IPS DF 6.9 (cell line): ENCODE measurements at places on chromosomes 4 and X.

DNA sequence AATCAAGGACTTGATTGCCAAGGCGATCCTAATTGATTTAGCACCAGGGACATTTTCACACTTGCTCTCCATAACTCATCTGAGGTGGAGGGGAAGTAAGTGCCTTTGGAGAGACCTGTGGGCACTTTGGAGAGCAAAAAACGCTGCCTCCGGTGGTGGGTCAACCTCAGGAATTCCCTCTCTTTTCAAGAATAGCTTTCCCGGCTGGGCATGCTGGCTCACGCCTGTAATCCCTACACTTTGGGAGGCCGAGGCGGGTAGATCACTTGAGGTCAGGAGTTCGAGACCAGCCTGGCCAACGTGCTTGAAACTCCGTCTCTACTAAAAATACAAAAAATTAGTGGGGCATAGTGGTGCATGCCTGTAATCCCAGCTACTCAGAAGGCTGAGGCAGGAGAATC lies 49.2 kb downstream of the PRPS1 start:
- no peaks in the 10 kb centered on the region for H3K36me3 ChIP-seq
- DNase-seq = no peak
- no peaks in the 10 kb centered on the region for H3K27me3 ChIP-seq
- H3K4me1 ChIP-seq = no peaks in the 10 kb centered on the region
- H3K27ac ChIP-seq = no peak overlapping the region

GRCh38 chrX:641671-642435 lies 11.3 kb downstream of the SHOX start:
- no peak overlapping the region for H3K4me3 ChIP-seq
- no peaks in the 10 kb centered on the region; the same call in 1 of the 2 replicates for H3K36me3 ChIP-seq
- no peak for DNase-seq
- peaks cover 78% of the 10 kb centered on the region for H3K27me3 ChIP-seq

DNA sequence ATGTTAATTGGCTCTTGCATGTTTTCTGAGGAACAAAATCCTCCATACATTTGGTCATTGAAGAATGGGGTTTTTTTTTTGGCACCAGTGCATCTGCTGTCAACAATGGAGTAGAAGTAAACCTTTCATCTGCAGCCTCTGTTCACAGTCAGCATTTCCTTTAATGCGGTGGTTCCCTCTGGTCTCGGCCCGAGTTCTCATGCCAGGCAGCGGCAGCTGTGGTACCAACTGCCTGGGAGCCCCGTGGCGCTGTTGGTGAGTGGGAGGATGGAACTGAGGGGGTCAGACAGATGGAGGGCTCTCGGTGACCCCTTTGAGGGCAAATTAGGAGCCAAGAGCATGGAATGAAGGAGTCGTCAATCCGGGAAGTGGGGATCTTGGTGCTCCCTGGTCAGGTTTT lies 114.7 kb downstream of the AFF1 start:
- no peak for DNase-seq
- peaks cover 2% of the 10 kb centered on the region; the same call in 1 of the 2 replicates for H3K4me1 ChIP-seq
- H3K27ac ChIP-seq = no peak overlapping the region

GRCh38 chr4:74202062-74202586 lies 44.2 kb downstream of the MTHFD2L start:
- H3K4me3 ChIP-seq = no peak overlapping the region
- DNase-seq = no peak
- H3K27ac ChIP-seq = no peak overlapping the region
- H3K27me3 ChIP-seq = no peaks in the 10 kb centered on the region

DNA sequence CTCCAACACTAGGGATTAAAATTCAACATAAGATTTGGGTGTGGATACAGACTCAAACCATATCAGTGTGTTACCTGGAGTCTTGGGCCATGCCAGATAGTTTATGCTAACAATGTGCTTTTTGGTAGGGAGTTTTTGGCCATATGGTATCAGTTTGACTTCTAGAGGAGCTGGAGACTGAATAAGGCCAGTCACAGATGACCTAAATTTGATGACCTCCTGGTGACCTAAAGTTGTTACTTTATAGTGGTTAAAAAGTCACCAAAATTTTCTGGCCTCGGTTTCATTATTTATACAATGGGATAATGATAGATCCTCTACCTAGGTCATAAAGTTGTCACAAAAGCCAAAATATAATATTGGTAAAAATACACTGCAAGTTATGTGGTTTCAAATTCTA lies 877.1 kb downstream of the RAPGEF2 start:
- no peak overlapping the region for H3K4me3 ChIP-seq
- no peaks in the 10 kb centered on the region for H3K27me3 ChIP-seq
- H3K36me3 ChIP-seq = no peaks in the 10 kb centered on the region
- no peak overlapping the region for H3K27ac ChIP-seq

- no peaks in the 10 kb centered on the region for H3K36me3 ChIP-seq
- no peaks in the 10 kb centered on the region for H3K27me3 ChIP-seq
- DNase-seq = no peak
Observed at GRCh38 chr4:150402871-150403272, 179.1 kb upstream of the MAB21L2 start.

DNA sequence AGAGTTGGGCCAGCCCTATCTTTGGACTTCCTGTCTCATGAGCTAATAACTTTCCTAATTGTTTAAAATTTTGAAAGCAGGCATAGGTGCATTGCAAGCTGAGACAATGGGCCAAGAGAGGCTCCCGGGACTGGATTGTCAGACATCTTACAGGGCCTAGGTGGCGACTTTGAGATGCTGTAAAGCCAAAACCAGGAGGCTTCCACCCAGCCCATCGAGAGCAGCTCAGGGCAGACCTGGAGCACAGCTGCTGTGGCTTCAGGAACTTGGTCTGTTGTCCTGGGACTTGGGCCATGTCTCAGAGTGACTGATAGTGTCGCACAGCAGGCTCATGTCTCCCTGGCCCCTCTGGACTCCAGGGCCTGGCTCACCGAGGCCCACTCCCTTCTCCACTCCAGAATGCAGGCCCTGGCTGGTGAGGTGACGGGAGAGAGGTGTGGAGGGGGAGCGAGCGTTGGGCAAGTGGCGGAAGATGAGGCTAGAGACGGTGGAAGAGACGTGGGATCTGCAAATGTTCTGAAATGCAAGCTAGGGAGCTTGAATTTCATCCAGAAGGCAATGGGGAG lies 24.1 kb upstream of the MTM1 start:
- H3K4me1 ChIP-seq = no peaks in the 10 kb centered on the region
- no peak for DNase-seq
- H3K27me3 ChIP-seq = peaks cover 5% of the 10 kb centered on the region; the same call in 1 of the 2 replicates
- no peak overlapping the region for H3K4me3 ChIP-seq
- H3K36me3 ChIP-seq = no peaks in the 10 kb centered on the region

- H3K4me1 ChIP-seq = peaks cover 6% of the 10 kb centered on the region; the same call in 1 of the 2 replicates
- DNase-seq = no peak
- H3K4me3 ChIP-seq = no peak overlapping the region
- no peaks in the 10 kb centered on the region for H3K27me3 ChIP-seq
- H3K27ac ChIP-seq = no peak overlapping the region
Observed at GRCh38 chrX:153947009-153947769, 2.7 kb upstream of the RENBP start.

- H3K27ac ChIP-seq = no peak overlapping the region
- no peak for DNase-seq
- no peak overlapping the region for H3K4me3 ChIP-seq
- no peaks in the 10 kb centered on the region for H3K36me3 ChIP-seq
- H3K27me3 ChIP-seq = no peaks in the 10 kb centered on the region
Observed at GRCh38 chr4:167282171-167282864, 48.0 kb upstream of the SPOCK3 start.

- H3K4me3 ChIP-seq = no peak overlapping the region
- H3K27ac ChIP-seq = no peak overlapping the region
- DNase-seq = no peak
- no peaks in the 10 kb centered on the region for H3K4me1 ChIP-seq
- H3K27me3 ChIP-seq = no peaks in the 10 kb centered on the region
- no peaks in the 10 kb centered on the region for H3K36me3 ChIP-seq
Observed at GRCh38 chr4:39732728-39733127, 34.8 kb downstream of the UBE2K start.

DNA sequence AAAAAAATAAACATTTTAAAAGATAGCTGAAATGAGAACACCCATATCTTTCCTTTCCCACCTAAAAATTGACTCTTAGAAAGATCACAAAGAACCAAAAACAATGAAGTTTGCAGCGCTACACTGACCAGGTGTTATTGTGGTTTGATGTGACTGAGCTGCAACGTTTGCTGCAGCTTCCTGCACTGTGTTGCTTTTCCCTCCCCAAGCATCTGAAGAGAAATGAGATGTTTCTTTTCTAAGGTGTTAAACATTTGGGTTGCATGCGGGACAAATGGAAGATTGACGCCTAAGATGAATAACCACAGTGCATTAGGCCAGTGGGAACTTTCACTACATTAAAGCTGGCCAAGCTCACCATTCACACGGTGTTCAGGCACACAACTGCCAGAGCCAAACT lies 8.9 kb downstream of the LEF1 start:
- DNase-seq = no peak
- H3K27ac ChIP-seq = no peak overlapping the region
- no peaks in the 10 kb centered on the region for H3K4me1 ChIP-seq
- H3K36me3 ChIP-seq = no peaks in the 10 kb centered on the region
- no peak overlapping the region for H3K4me3 ChIP-seq
- peaks cover 4% of the 10 kb centered on the region for H3K27me3 ChIP-seq

GRCh38 chr4:42710761-42711160 lies 53.9 kb upstream of the ATP8A1 start:
- H3K27me3 ChIP-seq = no peaks in the 10 kb centered on the region
- no peak for DNase-seq
- no peak overlapping the region for H3K4me3 ChIP-seq
- H3K4me1 ChIP-seq = no peaks in the 10 kb centered on the region
- no peaks in the 10 kb centered on the region for H3K36me3 ChIP-seq
- H3K27ac ChIP-seq = no peak overlapping the region

DNA sequence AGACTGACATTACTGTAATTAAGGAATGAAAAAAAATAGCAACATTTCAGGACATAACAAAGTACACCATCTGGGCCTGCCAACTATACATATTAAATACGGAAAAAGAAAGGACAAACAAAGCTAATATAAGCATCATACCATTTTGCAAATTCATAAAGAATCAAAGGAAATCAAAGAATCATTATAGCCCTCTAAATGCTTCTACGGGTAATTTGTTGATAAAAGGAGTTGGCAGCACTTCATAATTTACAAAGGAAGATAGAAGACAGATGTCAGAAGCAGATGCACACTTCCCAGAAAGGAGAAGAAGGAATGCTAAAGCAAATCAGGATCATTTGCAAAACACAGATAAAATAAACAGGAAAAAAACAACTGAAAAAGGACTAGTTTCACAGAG lies 1757.3 kb downstream of the PCDH7 start:
- no peak overlapping the region for H3K27ac ChIP-seq
- no peak overlapping the region for H3K4me3 ChIP-seq
- H3K27me3 ChIP-seq = no peaks in the 10 kb centered on the region
- peaks cover 1% of the 10 kb centered on the region; the same call in 1 of the 2 replicates for H3K4me1 ChIP-seq

GRCh38 chr4:53527930-53528329 lies 63.4 kb downstream of the LNX1 start:
- H3K27me3 ChIP-seq = no peaks in the 10 kb centered on the region
- H3K27ac ChIP-seq = no peak overlapping the region
- H3K4me1 ChIP-seq = peaks cover 5% of the 10 kb centered on the region
- no peak for DNase-seq
- H3K36me3 ChIP-seq = no peaks in the 10 kb centered on the region
